ENCODE measurements at places on chromosomes 6 and 20. TPM values are rescaled to one million over a fixed set of nuclear protein-coding genes. Genes with fewer than 3 reads are reported as not detected.
A peak's percentile ranks its signal among the peaks of the same experiment; 100 is the strongest.

- H3K4me1 ChIP-seq: peaks cover 13% of the 10 kb centered on the region
- no peak for DNase-seq
- H3K4me3 ChIP-seq: no peak overlapping the region
These were observed 101.5 kb downstream of the UNC5CL start for GRCh38 chr6:40937491-40937890.

DNA sequence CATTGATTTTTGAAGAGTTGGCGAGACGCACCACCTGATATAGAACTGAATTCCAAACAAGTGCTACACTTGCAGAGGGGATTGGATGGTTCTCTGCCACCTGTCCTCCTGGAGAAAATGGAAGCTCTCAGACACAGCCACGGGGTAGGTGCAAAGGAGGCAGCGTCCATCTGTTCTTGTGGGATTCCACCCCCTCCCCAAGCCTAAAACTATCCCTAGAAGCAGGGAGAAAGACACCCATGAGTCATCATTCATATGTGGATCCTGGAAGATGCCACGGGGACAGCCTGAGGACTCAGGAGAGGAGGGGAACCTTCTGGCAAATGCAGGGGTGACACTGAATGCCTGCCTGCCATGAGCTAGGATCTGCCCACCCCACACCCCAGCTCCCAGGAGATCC lies 171.3 kb upstream of the CST7 start:
- peaks cover 11% of the 10 kb centered on the region for H3K4me1 ChIP-seq
- no peaks in the 10 kb centered on the region for H3K36me3 ChIP-seq
- no peak overlapping the region for H3K27ac ChIP-seq

GRCh38 chr6:160477901-160478300 lies 129.7 kb downstream of the SLC22A3 start:
- no peaks in the 10 kb centered on the region for H3K36me3 ChIP-seq
- H3K4me3 ChIP-seq: no peak overlapping the region
- H3K4me1 ChIP-seq: no peaks in the 10 kb centered on the region

GRCh38 chr6:108742041-108742440 lies 106.2 kb upstream of the ARMC2 start:
- no peak for DNase-seq
- no peak overlapping the region for H3K27ac ChIP-seq
- peaks cover 50% of the 10 kb centered on the region for H3K4me1 ChIP-seq
- H3K4me3 ChIP-seq: no peak overlapping the region
- no peaks in the 10 kb centered on the region for H3K27me3 ChIP-seq
- no peaks in the 10 kb centered on the region for H3K36me3 ChIP-seq

- H3K27me3 ChIP-seq: peaks cover 13% of the 10 kb centered on the region
- H3K36me3 ChIP-seq: no peaks in the 10 kb centered on the region
- no peak overlapping the region for H3K27ac ChIP-seq
These were observed 36.2 kb downstream of the HLA-F start for GRCh38 chr6:29759457-29759856.

DNA sequence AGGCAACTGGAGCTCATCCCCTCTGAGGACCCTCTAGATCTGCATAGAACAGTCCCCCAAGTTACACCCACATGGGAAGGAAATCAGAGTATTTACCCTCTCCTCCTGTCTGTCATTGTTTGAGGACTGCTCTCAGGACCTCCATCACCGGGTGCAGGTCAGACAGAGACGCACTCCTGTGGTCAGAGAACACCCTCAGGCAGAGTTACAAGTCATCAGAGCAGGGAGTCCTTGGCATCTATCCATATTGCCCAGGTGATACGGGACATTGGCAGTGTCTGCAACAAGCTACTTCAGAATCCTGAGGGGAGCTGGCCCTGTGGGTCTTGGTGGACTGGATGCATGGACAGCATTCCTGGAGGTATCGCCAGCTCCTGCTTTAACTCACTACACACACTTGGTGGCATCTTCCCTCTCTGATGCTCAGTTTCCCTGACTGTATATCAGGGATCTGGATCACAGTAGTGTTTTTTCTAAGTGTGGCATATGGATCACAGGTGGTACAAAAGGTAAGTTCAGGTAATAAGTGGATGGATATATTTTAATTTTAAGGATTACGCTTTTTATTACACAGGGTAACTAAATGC lies 15.1 kb upstream of the ISM1 start:
- H3K36me3 ChIP-seq: no peaks in the 10 kb centered on the region
- no peak overlapping the region for H3K4me3 ChIP-seq
- no peak overlapping the region for H3K27ac ChIP-seq

GRCh38 chr6:4895971-4896370 lies 107.9 kb downstream of the RPP40 start:
- H3K4me1 ChIP-seq: peaks cover 11% of the 10 kb centered on the region
- DNase-seq: no peak
- H3K36me3 ChIP-seq: peaks cover 33% of the 10 kb centered on the region
- H3K4me3 ChIP-seq: no peak overlapping the region

DNA sequence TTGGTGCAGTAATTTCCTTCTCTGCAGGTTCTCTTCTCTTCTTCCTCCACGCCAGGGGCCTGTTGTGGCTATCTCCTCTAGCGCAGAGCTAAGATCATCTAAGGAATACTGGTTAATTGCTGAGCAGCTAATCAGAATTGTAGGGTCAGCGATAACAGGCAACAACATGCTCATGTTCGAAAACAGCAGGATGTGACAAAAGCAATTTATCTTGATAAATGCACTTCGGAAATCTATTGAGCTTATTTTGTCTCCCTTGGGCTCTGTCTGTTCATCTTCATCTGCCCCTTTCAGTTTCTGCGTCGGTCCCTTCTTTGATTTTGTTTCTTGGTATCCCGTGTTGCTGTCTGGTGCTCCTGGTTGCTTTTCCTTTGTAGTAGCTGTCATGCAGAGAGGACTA lies 67.3 kb upstream of the MAP3K7 start:
- H3K4me1 ChIP-seq: no peaks in the 10 kb centered on the region
- H3K27ac ChIP-seq: no peak overlapping the region
- no peak overlapping the region for H3K4me3 ChIP-seq
- peaks cover 11% of the 10 kb centered on the region for H3K27me3 ChIP-seq

GRCh38 chr20:31869673-31869941 lies 720 bp downstream of the DUSP15 start:
- H3K27ac ChIP-seq: peak overlapping the region; percentile 91
- no peaks in the 10 kb centered on the region for H3K36me3 ChIP-seq
- H3K4me3 ChIP-seq: peak overlapping the region; percentile 87
- peaks cover 38% of the 10 kb centered on the region for H3K27me3 ChIP-seq

- H3K36me3 ChIP-seq: no peaks in the 10 kb centered on the region
- H3K4me1 ChIP-seq: peaks cover 49% of the 10 kb centered on the region
- DNase-seq: no peak
- no peak overlapping the region for H3K4me3 ChIP-seq
- H3K27ac ChIP-seq: peak overlapping the region; percentile 94
- H3K27me3 ChIP-seq: no peaks in the 10 kb centered on the region
These were observed 389.2 kb upstream of the CITED2 start for GRCh38 chr6:139763468-139764210.

DNA sequence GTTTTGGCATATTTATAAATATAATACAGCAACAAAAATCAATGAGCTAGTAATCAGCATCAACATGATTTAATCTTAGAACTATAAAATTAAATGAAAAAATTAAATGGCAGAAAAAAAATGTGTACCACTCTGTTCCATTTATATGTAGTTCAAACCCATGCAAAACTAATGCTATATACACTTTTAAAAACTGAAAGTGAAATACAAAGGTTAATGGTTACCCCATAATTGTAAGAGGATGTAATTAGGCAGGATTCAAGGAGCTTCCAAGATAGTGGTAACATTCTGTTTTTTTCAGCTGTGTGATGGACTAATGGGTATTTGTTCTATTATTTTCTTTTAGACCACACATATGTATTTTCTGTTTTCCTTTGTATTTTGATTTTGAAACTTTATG lies 492.1 kb downstream of the UTRN start:
- no peak overlapping the region for H3K4me3 ChIP-seq
- H3K36me3 ChIP-seq: peaks cover 59% of the 10 kb centered on the region
- no peak overlapping the region for H3K27ac ChIP-seq

- DNase-seq: no peak
- H3K27me3 ChIP-seq: no peaks in the 10 kb centered on the region
- H3K4me3 ChIP-seq: no peak overlapping the region
- H3K4me1 ChIP-seq: no peaks in the 10 kb centered on the region
- H3K27ac ChIP-seq: no peak overlapping the region
- peaks cover 2% of the 10 kb centered on the region for H3K36me3 ChIP-seq
These were observed 68.5 kb upstream of the FOXO3 start for GRCh38 chr6:108492131-108492766.

DNA sequence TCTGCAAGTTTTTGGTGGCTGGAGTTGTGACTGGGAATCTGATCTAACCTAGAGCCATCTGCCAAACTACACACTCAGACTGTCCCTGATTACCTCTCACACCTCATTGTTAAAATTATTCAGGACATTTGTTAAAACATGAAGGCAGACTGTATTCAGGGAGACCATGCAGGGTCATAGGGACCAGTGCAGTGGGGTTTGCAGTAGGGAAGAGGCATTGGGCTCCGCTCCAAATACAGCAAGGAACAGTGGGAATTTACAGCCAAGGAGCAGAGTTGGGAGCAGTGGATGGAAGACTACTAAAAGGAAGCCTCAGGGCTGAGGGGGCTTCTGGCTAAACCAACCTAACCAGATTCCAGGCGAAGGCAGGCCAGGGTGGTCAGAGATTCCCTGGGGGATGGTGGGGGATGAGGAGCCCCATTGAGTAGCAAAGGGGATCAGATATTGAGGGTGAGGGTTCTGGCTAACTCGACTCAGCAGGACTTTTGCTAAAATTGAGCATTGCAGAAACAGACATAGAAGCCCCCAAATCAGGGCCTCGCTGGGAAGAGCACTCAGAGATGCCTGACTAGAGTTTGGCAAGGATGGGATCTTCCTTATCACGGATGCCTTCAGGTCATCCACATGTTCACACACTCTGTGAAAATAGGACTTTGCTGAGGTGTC lies 172.0 kb downstream of the ZDHHC14 start:
- no peak overlapping the region for H3K27ac ChIP-seq
- H3K4me3 ChIP-seq: no peak overlapping the region
- no peaks in the 10 kb centered on the region for H3K36me3 ChIP-seq
- DNase-seq: peak; percentile 59
- H3K4me1 ChIP-seq: peaks cover 2% of the 10 kb centered on the region
- no peaks in the 10 kb centered on the region for H3K27me3 ChIP-seq

- H3K27ac ChIP-seq: peak overlapping the region; percentile 97
- DNase-seq: no peak
- H3K4me3 ChIP-seq: peak overlapping the region; percentile 91
- H3K4me1 ChIP-seq: peaks cover 39% of the 10 kb centered on the region
These were observed 1.3 kb downstream of the NUP153 start for GRCh38 chr6:17705428-17705777.

GRCh38 chr6:14316651-14317386 lies 199.2 kb downstream of the CD83 start:
- peaks cover 7% of the 10 kb centered on the region for H3K4me1 ChIP-seq
- H3K4me3 ChIP-seq: no peak overlapping the region
- peaks cover 24% of the 10 kb centered on the region for H3K27me3 ChIP-seq
- H3K27ac ChIP-seq: no peak overlapping the region
- no peak for DNase-seq
- H3K36me3 ChIP-seq: no peaks in the 10 kb centered on the region

DNA sequence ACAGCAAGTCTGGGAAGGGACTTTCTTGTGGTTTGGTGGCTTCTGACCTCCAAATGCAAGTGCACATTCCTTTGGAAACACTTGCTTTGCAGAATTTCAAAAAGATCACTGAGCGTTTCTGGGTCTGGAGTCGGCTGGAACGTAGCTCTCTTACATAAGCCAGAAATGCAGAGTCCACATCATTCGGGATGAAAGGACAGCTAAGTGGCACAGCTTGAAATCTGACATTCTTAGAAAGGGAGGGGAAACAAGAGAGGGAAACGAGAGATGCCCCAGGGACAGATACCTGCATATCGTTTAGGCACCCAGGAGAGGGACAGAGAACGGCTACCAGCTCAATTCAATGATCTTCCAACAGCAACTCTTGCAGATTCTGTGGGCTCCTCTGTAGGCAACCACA lies 118.7 kb downstream of the NFATC2 start:
- no peaks in the 10 kb centered on the region for H3K36me3 ChIP-seq
- H3K27me3 ChIP-seq: peaks cover 8% of the 10 kb centered on the region

GRCh38 chr20:19947611-19948264 lies 69.4 kb upstream of the NAA20 start:
- DNase-seq: no peak
- no peak overlapping the region for H3K4me3 ChIP-seq
- H3K36me3 ChIP-seq: peaks cover 25% of the 10 kb centered on the region
- H3K4me1 ChIP-seq: peaks cover 23% of the 10 kb centered on the region
- H3K27me3 ChIP-seq: no peaks in the 10 kb centered on the region
- no peak overlapping the region for H3K27ac ChIP-seq

SLC17A2 gene
- not detected for total RNA-seq

CTSA gene
- total RNA-seq: 310 TPM

DEFB132 gene
- total RNA-seq: not detected

VGLL2 gene
- not detected for total RNA-seq

KCNB1 gene
- total RNA-seq: 21.3 TPM

Data from osteocyte (in vitro differentiated cells).